ENCODE measurements at places on chromosomes 4 and X.

DNA sequence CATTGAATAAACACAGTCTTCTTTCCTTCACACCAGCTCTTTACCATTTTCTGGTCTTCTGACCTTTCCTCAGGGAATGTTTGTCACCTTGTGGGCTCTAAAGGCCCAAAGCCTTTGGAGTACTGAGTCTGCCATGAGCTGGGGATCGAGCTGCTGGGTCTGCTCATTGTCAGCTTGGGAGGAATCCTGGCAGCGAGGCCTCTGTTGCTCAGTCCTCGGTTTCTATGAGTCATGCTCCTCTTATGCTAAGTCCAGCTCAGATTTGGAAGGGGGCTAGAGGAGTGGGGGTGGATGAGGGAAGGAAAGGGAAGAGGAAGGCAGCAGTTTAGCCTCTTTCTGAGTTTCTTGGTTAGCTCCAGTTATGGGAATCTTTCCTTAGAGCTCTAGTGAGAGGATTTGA, 31.1 kb downstream of the NHSL2 start:
- peak; percentile 73 for DNase-seq

- DNase-seq = no peak
Measured at GRCh38 chr4:10130178-10130888, 13.7 kb upstream of the WDR1 start.

DNA sequence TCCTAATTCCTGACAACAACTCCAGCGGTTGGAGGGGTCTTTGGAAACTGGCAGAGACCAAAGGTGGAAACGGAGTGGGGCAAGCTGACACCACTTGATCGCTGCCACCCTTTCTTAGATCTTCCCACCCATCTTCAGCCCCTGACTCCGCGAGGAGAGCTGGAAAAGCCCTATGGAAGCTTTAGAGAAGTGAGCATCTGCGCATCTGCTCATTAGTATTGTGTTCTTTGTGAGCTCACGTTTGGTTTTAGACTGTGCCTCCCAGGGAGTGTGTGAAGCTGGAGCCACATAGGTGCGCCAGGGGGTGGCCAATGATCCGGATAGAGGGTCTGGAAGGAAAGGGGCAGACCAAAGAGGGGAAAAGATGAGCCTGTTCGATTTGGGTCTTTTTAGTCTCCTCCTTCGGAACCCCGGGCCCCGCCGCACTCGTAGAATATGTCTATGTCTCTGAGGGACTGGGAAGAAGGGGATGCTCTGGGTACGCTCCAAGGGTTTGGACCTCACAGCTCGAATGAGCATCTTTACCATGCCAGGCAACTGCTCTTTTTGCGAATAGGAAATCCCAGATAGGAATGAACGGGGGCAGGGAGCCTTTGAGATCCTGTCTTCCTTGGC, 578 bp upstream of the DKK2 start:
- no peak for DNase-seq

DNA sequence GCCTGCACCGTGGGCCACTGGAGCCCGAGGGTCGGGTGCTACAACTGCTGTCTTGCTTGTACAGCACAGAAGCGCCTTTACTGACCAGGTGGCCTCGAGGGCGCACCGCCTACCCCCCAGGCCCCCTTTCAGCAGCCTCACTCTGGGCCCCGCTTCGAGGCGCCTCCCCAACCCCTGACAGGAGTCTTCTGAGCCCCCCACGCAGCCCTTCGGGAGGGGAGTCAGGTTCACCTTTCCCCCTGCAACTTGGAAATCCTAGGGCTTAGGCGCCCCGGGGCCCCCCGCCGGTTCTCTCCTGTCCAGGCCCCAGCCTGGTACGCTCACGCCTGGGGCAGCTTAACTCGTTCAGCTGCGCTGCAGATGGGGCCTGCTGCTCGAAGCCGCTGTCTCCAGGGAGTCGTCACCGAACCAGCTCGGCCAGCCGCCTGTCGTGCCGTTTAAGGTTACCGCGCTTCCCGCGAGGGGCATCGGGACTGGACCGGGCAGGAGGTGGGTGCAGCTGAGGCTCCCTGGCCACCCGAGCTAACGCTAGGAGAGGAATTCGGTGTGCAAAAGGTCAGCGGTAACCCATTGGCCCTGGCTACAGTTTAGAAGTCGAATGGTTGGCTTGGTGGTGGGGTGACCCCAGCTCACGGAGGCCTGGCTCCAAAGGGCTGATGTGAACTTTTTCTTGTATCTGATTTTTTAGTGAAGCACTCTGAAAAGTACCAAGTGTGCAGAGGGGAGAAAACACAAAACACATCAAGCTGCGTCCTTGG, 58.9 kb upstream of the BCOR start:
- DNase-seq = no peak

DNA sequence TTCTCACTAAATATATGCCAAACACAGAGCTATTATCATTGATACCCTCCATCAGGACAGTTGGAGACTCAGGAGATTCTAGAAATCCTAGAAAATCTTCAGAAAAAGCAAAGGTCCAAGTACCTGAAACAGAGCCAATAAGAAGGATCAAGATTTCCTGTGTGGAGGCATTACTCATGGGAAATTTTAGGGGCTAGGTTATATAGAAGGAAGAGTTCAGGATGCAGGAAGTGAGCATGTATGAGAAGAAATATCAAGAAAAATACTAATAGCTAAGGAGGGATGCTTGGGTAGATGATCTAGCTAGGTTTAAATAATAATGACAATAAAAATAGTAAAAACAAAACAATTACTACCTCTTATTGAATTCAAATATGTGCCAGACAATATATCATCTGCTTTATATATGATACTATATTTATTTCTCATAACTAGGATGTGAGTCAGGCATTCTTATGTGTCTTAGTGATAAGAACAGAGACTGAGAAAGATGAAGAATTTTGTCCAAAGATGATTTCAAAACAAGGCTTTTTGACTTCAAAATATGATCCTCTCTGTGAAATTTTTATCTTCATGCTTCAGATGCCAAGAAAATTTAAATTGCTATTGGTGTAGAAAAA, 66.4 kb upstream of the HHIP start:
- no peak for DNase-seq

DNA sequence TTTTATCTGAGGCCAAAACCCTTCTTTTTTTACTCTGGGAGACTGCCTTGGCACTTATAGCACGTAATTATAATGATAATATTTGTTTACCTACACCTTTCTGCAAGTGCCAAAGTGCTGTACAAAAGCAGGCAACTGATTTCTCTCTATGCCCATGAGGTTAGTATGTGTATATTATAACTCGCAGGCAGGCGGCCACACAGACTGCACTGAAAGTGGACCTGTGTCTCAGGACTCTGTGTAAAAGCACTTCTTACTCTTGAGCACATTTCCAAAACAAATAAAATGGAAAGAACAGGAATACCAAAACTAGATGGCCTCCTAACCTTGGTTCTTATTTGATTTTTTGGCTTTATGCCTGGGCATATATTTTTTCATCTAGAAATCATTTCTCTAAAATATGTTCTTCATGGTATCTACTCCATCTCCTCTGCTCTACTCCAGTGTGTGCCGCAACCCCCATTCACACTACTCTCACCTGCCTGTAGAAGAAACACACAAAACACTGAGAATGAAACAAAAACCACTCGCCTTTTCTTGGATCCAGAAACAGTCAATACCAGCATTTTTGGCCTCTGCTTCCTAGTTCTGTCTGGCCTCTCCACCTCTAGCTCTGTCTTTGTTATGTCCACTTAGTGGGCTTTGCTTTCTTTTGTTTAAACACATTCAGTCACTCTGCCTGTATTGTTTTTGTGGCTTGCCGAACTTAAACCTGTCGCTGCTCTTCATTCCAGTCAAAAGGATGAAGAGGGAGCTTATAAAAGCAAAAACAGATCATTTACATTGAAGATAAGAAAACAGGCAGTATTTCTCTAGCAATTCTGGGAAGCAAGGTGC, 934.5 kb upstream of the TENM3 start:
- DNase-seq = no peak

DNA sequence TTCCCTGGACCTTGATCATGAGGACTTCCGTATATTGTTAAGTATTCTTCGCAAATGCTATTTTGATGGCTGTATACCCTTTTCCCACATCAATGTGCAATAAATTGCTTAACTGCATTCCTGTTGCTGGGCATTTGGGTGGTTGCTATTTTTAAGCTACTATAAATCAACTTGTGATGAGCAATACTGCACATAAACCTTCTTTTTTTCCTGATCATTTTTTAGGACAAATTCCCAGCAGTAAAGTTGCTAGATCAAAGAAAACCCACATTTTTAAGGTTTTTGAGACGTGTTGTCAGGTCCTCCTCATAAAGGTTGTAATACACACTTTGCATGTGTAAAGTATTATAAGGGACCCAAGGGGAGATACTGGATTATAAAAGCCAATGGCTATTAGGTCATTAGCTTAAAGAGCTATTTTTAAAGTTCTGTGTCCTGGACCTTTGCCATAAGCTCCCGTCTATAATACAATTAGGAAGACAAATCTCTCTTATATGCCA, 35.6 kb downstream of the LIMCH1 start:
- no peak for DNase-seq

GRCh38 chrX:34875204-34875603, 67.4 kb upstream of the FAM47B start:
- DNase-seq = peak; percentile 39

DNA sequence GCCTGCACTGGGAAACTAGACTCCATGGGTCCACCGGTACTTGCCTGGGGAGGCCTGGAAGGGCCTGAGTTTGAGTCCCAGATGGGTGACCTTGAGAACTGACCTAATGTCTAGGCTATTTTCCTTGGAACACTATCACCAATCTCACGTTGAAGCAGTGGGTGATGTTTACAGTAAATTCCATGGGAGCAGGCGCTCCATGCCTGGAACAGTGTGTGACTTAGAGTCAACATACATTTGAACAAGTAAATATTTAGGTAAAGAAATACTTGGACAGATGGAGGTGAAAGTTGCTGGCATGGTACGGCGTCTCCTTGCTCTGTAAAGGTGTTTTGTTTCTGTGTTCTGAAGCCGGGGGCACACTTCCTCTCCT, 47.5 kb downstream of the TBC1D14 start:
- DNase-seq = no peak

DNA sequence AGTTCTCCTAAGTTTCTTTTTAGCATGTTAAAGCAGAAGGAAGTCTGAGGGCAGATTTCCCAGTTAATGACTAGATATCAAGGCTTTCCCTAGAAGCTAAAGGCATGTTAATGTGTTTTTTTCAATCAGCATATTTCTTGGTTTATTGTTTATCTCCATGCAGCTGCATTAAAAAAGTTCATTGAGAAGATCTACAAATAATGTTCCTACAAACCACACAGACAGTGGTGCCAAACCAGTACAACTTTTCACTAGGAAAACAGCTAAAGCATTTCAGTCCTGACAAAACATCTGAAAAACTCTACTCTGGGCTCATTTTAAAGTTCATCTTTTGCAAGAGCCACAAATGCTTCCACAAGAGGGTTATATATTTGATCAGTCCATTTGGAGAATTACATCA, 320.0 kb downstream of the ADGRL3 start:
- DNase-seq = no peak

Measured in MG63 (cell line).